Umbilical cord (tissue), 2 donors: ENCODE measurements at places on chromosomes 4 and X. TPM values are rescaled to one million over a fixed set of nuclear protein-coding genes. Genes with fewer than 3 reads are reported as not detected.

The RPGR gene
- total RNA-seq = 15.4 TPM

The IDS gene
- 43.6 TPM for total RNA-seq

The DRP2 gene
- total RNA-seq = 1.4 TPM

The EXOC1L gene
- not detected for total RNA-seq

The TEX13C gene
- total RNA-seq = 2.6 TPM

The GAB3 gene
- 7.0 TPM for total RNA-seq

DNA sequence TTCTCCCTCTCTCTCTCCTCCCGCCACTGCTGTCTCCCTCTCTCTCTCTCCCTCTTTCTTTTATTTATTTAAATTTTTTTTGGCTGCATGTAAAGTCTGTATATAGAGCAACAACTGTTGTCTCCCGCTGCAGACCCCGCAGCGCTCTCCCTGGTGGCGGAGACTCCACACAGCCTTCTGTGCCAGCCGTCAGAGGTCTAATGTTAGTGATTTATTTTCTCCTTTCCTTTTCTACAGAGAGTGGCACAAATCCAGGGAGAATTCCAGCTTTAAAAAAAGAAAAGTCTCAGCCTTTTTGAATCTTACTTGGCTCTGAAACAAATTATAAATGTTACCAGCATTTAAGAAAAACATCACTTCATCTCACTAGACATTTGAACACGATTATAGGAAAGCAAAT, 106.2 kb downstream of the FAM9B start:
- DNase-seq = peak; percentile 28

DNA sequence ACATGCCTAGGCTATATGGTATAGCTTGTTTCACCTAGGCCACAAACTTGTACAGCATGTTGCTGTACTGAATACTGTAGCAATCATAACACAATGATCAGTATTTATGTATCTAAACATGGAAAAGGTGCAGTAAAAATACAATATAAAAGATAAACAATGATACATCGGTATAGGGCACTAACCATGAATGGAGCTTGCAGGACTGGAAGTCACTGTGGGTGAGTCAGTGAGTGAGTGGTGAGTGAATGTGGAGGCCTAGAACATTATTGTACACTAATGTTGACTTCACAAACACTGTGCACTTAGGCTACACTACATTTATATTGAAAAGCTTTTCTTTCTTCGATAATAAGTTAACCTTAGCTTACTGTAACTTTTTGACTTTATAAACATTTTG, 45.6 kb upstream of the ANK2 start:
- DNase-seq = no peak

DNA sequence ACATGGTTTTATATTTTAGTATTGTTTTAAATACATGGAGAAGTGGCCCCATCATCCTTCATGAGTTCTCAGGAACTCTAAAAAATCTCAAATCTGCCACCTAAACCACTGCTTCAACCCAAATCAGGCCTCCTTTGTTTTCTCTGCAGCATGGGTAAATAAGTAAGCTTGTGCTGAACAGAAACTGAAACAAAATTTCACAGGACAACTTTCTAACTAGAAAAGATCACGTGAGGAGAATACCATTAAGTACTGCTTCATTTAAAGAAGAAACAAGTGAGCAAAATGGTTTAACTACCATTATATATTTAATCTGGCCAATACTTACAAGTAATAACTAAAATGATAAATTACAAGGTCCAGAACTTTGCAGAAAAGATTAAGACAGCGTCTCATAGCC, 2.5 kb downstream of the ARAP2 start:
- no peak for DNase-seq

DNA sequence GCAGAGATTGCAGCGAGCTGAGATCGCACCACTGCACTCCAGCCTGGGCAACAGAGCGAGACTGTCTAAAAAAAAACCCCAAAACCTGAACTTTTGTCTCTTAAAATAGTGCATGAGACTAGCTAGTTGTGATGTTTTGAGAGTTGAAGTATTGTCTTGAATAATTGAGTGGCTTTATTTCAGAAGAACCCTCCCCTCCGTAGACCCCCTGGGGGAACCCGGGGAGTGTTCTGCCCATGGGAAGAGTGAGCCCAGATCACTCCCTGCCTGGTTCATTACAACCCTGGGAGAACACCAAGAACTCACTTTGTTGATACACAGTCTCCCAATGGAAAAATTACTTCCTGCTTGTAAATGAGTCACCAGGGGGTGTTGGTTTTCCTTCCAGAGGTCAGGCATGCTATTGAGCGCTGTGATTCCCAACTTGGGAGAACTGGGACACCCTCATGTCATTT, 65.3 kb upstream of the SHISA3 start:
- no peak for DNase-seq

- no peak for DNase-seq
Measured at GRCh38 chr4:37644962-37645361, 41.2 kb downstream of the RELL1 start.

DNA sequence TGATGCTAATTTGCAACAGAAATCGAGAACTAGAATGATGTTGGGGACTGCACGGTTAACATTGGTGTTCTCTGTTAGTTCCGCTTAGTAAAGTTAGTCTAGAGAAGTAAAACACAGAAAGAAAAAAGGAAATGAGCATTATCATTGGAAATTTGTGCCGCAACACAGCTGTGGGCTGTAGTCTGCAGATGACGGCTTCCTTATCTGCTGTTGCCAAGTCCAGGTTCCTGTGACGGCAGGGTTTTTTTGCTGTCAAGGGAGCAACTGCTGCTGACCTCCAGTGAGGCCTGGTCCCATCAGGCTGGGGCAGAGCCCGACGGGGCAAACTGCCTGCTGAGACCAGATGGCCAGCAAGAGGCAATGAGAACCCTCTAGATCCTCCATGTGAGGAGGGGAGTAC, 38.9 kb upstream of the PHEX start:
- peak; percentile 11 for DNase-seq

DNA sequence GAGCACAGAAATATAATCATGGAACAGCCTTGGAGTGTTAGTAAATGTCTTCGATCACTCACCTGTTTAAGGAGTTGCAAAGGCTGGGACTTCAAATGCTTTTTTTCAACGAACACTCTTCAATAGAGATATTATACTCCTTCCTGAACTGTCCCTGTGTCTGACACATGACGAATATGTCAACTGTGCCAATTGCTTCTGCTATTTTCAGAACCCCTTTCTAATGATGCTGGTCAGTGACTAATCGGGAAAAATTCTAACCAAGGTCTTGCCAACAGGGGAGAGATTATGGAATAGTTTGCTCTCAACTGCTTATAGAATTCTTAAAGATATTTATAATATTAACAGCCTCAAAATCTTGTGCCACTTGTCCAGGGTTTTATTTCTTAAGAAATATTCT, 8.5 kb upstream of the KLHL34 start:
- DNase-seq = no peak

DNA sequence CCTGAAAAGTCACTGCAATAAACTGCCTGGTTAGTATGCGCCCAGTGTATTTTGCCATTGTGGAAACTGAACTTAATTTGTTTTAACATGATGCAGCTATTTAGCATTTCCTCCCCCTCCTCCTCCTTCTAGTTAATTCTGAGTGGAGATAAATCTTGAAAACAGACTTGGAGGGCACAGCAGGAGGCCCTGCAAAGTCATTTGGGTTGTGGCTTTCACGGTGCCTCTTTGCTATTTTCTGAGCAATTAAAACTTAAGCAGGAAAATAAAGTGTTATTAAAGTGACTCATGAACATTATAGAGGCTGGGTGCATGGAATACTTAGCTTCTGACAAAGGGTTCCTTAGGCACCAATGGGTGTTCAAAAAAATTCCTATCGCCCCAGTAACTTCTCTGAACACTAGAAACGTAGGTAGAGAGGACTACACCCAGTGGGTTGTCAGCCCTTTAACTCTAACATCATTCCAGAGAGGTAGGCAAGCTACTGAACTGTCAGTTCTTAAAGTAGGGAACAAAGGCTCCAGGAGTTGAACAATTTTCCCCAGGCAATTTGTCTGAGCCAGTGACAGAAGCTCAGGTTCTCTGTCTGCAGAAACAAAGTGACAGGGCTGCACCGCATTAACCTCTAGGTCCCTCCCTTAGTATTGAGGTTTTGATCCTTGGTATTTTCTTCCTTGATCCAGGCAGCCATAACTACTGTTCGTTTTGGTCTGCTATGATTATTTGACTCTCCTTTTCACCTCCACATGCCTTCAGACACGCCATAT, 158.3 kb upstream of the KIT start:
- no peak for DNase-seq

- DNase-seq = no peak
Measured at GRCh38 chrX:19886883-19887531, 393 bp downstream of the SH3KBP1 start.

- DNase-seq = no peak
Measured at GRCh38 chr4:98745366-98745765, 87.0 kb upstream of the TSPAN5 start.

- peak; percentile 62 for DNase-seq
Measured at GRCh38 chrX:150365051-150365989, 2.2 kb downstream of the MAMLD1 start.
